ENCODE measurements at places on chromosomes 5 and 9. TPM values are rescaled to one million over a fixed set of nuclear protein-coding genes. Genes with fewer than 3 reads are reported as not detected.

The TOR2A gene
- 14.3 TPM for total RNA-seq

The HMCN2 gene
- total RNA-seq: not detected

The TTC16 gene
- total RNA-seq: 2.5 TPM

The SOHLH1 gene
- not detected for total RNA-seq

The PLPPR1 gene
- not detected for total RNA-seq

The INSL4 gene
- not detected for total RNA-seq

DNA sequence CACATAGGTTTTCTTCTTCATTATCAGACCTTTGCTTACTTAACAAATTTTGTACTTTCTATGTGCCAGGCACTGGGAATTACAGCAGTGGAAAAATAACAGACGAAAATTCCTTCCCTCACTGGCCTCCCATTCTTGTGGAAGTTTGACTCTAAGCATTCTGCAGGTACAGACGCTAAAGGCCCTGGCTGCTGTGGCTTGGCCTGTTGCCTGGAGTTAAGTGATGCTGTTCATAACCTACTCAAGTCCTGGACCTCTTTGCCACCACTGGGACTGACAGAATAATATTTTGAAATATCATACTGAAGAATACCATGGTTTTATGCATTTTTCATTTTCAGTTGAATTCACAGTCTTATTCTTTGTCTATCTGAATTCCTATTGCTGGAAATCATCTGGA, 97.3 kb upstream of the SPATA31C2 start:
- H3K36me3 ChIP-seq: no peaks in the 10 kb centered on the region
- no peaks in the 10 kb centered on the region for H3K27me3 ChIP-seq
- H3K4me3 ChIP-seq: no peak overlapping the region

- DNase-seq: no peak
- peaks cover 3% of the 10 kb centered on the region for H3K36me3 ChIP-seq
- no peak overlapping the region for H3K4me3 ChIP-seq
- no peaks in the 10 kb centered on the region for H3K4me1 ChIP-seq
These were observed 27.8 kb downstream of the RECK start for GRCh38 chr9:36064448-36065037.

DNA sequence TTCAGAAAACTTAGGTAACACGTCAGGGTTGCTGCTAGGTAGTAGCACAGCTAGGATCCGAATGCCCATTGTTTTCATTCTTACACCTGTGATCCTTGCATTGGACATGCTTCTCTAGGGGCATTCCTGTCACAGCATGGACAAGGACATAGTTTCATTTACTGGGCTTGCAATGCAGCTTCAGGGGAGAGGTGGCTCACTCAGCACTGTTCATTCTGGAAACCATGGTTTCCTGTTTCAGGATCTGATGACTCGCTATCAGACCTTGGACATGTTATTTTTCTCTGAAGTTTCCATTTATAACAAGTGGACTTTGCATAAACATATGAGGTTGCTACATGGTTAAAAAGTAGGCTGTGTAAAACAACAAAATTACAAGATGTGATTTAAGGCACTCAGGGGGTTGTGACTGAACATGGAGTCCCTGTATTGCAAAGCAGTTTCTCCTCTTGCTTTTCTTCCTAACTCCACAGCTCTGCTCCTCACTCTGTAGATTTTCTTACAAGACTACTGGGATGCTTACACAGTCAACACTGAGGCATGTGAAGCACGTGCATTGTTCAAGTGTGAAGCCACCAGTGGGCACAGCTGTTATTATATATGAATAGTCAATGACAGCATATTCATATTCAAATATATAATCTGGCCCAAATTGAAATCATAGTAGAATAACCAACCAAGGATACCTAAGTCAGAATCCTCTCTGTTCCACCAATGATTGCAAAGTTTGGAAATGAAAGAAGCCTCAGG, 66.1 kb upstream of the STK32A start:
- DNase-seq: no peak
- no peak overlapping the region for H3K27ac ChIP-seq
- no peaks in the 10 kb centered on the region for H3K36me3 ChIP-seq
- H3K4me1 ChIP-seq: no peaks in the 10 kb centered on the region
- no peak overlapping the region for H3K4me3 ChIP-seq
- no peaks in the 10 kb centered on the region for H3K27me3 ChIP-seq

GRCh38 chr5:170403675-170404074, 14.5 kb upstream of the KCNMB1 start:
- no peak for DNase-seq
- H3K27ac ChIP-seq: no peak overlapping the region
- no peaks in the 10 kb centered on the region for H3K27me3 ChIP-seq
- H3K4me1 ChIP-seq: no peaks in the 10 kb centered on the region
- H3K36me3 ChIP-seq: no peaks in the 10 kb centered on the region

DNA sequence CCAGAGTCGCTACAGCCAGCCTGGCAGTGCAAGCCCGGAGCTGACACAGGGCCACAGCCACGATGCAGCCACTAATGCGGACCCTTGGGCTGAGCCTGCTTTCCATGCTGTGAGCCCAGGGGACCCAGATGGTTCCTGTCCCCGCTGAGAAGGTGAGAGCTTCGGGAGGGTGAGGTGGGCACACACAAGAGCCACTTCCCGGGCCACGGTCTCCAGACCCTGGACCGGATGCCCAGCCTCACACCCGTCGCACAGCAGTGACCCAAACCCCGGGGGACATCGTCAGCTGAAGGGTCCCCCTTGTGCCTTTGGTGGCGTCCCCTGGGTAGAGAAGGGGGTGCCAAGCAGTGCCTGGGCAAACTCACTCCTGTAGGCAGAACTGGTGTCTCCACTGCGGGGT, 13.4 kb downstream of the PAEP start:
- H3K4me3 ChIP-seq: no peak overlapping the region
- no peak overlapping the region for H3K27ac ChIP-seq
- no peaks in the 10 kb centered on the region for H3K4me1 ChIP-seq
- no peaks in the 10 kb centered on the region for H3K27me3 ChIP-seq

DNA sequence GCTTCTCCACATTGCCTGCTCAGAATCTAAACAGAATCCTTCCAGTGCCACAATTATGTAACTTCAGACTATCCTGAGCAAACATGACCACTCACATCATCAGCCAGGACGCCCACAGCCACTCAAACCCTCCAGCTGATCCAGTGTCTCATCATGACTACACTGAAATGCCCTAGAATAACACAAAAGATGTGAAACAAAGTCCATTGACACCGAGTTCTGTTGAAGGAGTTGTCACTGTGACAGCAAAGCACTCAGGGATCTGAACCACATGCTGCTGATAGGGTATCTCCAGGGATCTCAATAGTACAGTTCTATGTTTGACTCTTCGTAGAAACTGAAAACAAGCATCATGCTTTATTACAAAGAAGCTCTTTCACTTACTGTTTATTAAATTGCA, 150.2 kb downstream of the GABBR2 start:
- DNase-seq: no peak
- no peak overlapping the region for H3K27ac ChIP-seq
- H3K4me1 ChIP-seq: no peaks in the 10 kb centered on the region
- H3K27me3 ChIP-seq: no peaks in the 10 kb centered on the region

- no peak overlapping the region for H3K27ac ChIP-seq
- DNase-seq: peak; percentile 28
These were observed 47.8 kb upstream of the TGFBR1 start for GRCh38 chr9:99056886-99057664.

GRCh38 chr9:70411121-70411929, 3.1 kb downstream of the KLF9 start:
- no peaks in the 10 kb centered on the region for H3K27me3 ChIP-seq
- peak overlapping the region; percentile 98 for H3K27ac ChIP-seq
- DNase-seq: peak; percentile 57
- no peaks in the 10 kb centered on the region for H3K36me3 ChIP-seq
- peaks cover 65% of the 10 kb centered on the region for H3K4me1 ChIP-seq

DNA sequence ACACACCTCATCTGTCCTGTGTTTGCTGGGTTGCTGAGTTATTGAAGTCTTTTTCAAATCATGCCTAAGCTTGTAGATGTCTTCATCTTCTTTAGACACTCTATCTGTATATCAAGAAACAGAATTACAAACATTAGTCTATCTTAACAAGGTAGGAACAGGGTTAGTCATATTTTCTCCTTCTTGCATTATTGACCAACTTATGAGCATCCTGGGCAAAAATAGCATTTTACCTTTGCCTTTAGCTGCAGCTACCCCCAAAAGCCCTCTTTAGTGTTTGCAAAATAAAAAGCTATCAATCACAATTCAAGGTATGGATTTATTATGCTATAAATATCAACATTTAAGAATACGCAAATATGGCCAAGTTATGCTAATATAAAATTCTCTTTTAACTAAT, 3.4 kb downstream of the PLK2 start:
- H3K27ac ChIP-seq: no peak overlapping the region
- peaks cover 8% of the 10 kb centered on the region for H3K27me3 ChIP-seq
- no peak overlapping the region for H3K4me3 ChIP-seq
- H3K4me1 ChIP-seq: peaks cover 12% of the 10 kb centered on the region

DNA sequence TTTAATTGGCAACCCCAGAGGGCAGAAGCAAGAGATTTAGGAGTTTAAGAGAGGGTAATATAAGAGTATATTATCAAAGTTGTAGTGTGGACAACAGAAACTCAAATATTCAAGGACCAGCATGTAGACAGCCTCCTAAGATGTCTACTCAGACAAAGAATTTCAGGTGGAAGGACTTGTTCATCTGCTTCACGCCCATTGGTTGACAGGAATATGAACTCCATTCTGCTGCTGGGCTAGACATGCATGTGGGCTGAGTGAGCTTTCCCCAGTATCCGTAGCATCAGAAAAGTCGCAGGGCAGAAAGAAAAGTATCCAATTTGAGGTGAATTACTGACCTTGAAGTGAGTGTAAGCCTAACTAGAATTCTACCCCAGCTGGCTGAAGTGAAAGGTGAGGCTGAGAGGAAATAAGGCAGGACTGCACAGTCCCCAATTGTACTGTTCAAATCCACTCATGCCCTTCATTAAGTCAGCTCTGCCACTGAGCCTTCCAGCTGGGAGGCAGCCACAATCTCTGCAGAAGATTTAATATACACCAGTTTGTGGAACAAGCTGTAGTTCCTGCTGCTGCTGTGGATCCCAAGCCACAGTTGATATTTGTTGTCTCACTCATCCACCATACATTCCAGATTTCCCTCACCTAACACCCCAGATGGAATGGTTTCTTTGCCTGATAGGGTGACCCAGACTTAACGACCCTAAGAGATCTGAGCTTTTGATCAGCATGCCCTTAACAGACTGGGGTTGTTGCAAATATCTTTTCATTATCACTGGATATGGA, 41.2 kb downstream of the PDCD1LG2 start:
- peaks cover 6% of the 10 kb centered on the region for H3K4me1 ChIP-seq
- H3K27me3 ChIP-seq: no peaks in the 10 kb centered on the region
- H3K4me3 ChIP-seq: no peak overlapping the region
- H3K27ac ChIP-seq: no peak overlapping the region

DNA sequence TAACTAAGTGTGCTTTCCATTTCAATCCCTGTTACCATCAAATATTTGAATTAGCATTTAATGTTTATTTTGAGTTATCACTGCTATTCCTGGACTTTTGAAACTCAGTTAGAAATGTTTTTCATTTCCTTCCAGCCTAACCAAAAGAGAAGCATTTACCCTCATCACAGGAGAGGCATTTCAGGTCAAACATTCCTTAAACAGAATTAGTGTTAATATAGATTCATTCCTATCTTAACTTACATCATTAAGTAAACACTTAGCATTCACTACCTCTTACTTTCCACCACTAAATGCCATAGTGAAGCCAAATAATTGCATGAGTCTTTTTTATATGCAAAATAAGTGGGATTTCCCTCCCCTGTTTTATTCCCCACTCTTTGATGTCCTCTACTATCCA, 136.6 kb upstream of the OR13F1 start:
- H3K27ac ChIP-seq: no peak overlapping the region
- H3K4me1 ChIP-seq: no peaks in the 10 kb centered on the region
- DNase-seq: no peak
- H3K4me3 ChIP-seq: no peak overlapping the region
- H3K27me3 ChIP-seq: no peaks in the 10 kb centered on the region

GRCh38 chr5:15463231-15463980, 36.6 kb upstream of the FBXL7 start:
- no peak for DNase-seq
- H3K4me1 ChIP-seq: no peaks in the 10 kb centered on the region
- H3K27ac ChIP-seq: no peak overlapping the region

DNA sequence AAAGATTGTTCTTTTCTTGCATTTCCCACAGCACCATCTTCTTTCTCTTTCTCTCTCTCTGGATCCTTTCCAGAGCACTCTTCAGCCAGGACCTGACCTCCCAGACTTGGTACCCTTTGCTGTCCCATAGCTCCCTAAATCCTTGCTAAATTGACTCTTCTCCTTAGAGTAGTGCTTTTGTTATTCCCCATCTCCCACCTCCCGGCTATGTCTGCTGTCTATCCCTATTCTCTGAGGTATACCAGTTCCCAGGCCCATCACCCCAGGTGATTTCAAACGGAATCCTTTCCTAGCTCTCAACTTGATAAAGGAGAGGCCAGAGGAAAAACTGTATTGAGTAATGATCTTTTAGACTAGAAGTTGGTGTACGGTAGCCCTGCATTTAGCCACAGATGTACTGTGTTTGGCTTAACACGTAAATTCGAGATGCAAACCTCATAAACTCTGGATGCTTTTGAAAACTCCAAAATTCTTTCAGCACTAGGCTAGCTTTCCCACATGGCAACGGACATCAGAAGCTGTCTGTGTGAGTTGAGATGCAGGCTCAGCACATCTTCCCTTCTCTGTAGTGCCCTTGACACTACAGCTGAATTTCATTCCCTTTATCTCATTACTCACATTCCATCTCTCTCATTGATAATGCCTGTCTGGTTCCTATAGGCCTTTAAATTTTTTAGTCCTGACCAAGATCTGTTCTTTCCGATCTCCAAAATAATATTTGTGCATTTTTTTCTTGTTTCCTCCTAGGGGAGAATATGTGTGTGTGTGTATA, 320.8 kb upstream of the ITGA1 start:
- DNase-seq: no peak
- H3K4me3 ChIP-seq: no peak overlapping the region
- H3K36me3 ChIP-seq: no peaks in the 10 kb centered on the region
- H3K27ac ChIP-seq: no peak overlapping the region
- H3K4me1 ChIP-seq: peaks cover 14% of the 10 kb centered on the region
- H3K27me3 ChIP-seq: no peaks in the 10 kb centered on the region

GRCh38 chr5:130068988-130069387, 164.7 kb downstream of the CHSY3 start:
- H3K4me3 ChIP-seq: no peak overlapping the region
- H3K27ac ChIP-seq: no peak overlapping the region
- H3K4me1 ChIP-seq: no peaks in the 10 kb centered on the region
- H3K36me3 ChIP-seq: no peaks in the 10 kb centered on the region
